Activated CD4-positive, alpha-beta T cell treated with anti-CD3 and anti-CD28 coated beads, Interleukin-2, amount 10 ng/mL, durations not matched to agents 7 days and 5 days (primary cell): ENCODE measurements at places on chromosomes 1 and 21. TPM values are rescaled to one million over a fixed set of nuclear protein-coding genes. Genes with fewer than 3 reads are reported as not detected.
A peak's percentile ranks its signal among the peaks of the same experiment; 100 is the strongest.

DNA sequence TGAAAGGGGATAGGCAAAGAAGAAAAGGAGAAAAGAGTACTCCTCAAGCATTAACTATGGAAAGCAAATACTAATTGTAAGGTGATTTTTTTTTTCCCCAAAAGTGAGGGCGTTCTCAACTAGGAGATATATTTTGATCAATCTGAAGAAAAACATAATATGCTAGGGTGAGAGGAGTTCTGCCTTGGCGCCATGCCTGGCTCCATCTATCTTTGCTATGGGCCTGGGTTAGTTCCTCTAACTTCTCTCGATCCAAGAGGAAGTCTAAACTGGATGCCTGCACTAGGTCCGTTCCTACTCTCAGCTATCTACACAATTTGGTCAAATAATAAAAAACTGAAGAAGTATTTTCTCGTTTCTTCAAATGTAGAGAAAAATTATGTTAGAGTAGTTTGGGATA, 20.5 kb downstream of the CNN3 start:
- H3K36me3 ChIP-seq, result no peaks in the 10 kb centered on the region
- DNase-seq, result no peak
- H3K27me3 ChIP-seq, result peaks cover 9% of the 10 kb centered on the region
- no peak overlapping the region for H3K27ac ChIP-seq
- no peak overlapping the region for H3K4me3 ChIP-seq

- DNase-seq, result no peak
- no peaks in the 10 kb centered on the region for H3K27me3 ChIP-seq
- peaks cover 3% of the 10 kb centered on the region for H3K36me3 ChIP-seq
- H3K27ac ChIP-seq, result no peak overlapping the region
- H3K4me1 ChIP-seq, result peaks cover 43% of the 10 kb centered on the region
Measured at GRCh38 chr1:234756857-234757256, 146.9 kb upstream of the IRF2BP2 start.

- no peak overlapping the region for H3K27ac ChIP-seq
- no peak for DNase-seq
- H3K4me3 ChIP-seq, result no peak overlapping the region
- no peaks in the 10 kb centered on the region for H3K36me3 ChIP-seq
- H3K27me3 ChIP-seq, result peaks cover 10% of the 10 kb centered on the region
Measured at GRCh38 chr1:55304229-55304740, 89.1 kb upstream of the USP24 start.

- no peak overlapping the region for H3K4me3 ChIP-seq
- DNase-seq, result no peak
Measured at GRCh38 chr1:225815526-225816178, 5.7 kb downstream of the EPHX1 start.

- H3K27ac ChIP-seq, result peak overlapping the region; percentile 92
- H3K27me3 ChIP-seq, result peaks cover 2% of the 10 kb centered on the region
- H3K4me3 ChIP-seq, result peak overlapping the region; percentile 79
- peak; percentile 33 for DNase-seq
- H3K36me3 ChIP-seq, result peaks cover 2% of the 10 kb centered on the region
Measured at GRCh38 chr1:50959303-50959912, 659 bp downstream of the FAF1 start.

GRCh38 chr1:85449356-85449755, 15.6 kb downstream of the DDAH1 start:
- DNase-seq, result no peak
- no peak overlapping the region for H3K27ac ChIP-seq
- no peaks in the 10 kb centered on the region for H3K36me3 ChIP-seq
- H3K4me3 ChIP-seq, result no peak overlapping the region

- peaks cover 18% of the 10 kb centered on the region for H3K36me3 ChIP-seq
- H3K4me1 ChIP-seq, result peaks cover 38% of the 10 kb centered on the region
- H3K4me3 ChIP-seq, result peak overlapping the region; percentile 96
- peak overlapping the region; percentile 95 for H3K27ac ChIP-seq
- H3K27me3 ChIP-seq, result no peaks in the 10 kb centered on the region
- no peak for DNase-seq
Measured at GRCh38 chr1:179083533-179083932, 1.7 kb downstream of the TOR3A start.

- peak; percentile 13 for DNase-seq
- H3K27ac ChIP-seq, result no peak overlapping the region
- peaks cover 47% of the 10 kb centered on the region for H3K4me1 ChIP-seq
- H3K36me3 ChIP-seq, result peaks cover 7% of the 10 kb centered on the region
- H3K4me3 ChIP-seq, result no peak overlapping the region
Measured at GRCh38 chr1:40183055-40183710, 22.0 kb downstream of the RLF start.

GRCh38 chr1:12402159-12402673, 172.4 kb downstream of the VPS13D start:
- peaks cover 48% of the 10 kb centered on the region for H3K36me3 ChIP-seq
- H3K4me3 ChIP-seq, result no peak overlapping the region
- no peak overlapping the region for H3K27ac ChIP-seq
- peaks cover 37% of the 10 kb centered on the region for H3K4me1 ChIP-seq

DNA sequence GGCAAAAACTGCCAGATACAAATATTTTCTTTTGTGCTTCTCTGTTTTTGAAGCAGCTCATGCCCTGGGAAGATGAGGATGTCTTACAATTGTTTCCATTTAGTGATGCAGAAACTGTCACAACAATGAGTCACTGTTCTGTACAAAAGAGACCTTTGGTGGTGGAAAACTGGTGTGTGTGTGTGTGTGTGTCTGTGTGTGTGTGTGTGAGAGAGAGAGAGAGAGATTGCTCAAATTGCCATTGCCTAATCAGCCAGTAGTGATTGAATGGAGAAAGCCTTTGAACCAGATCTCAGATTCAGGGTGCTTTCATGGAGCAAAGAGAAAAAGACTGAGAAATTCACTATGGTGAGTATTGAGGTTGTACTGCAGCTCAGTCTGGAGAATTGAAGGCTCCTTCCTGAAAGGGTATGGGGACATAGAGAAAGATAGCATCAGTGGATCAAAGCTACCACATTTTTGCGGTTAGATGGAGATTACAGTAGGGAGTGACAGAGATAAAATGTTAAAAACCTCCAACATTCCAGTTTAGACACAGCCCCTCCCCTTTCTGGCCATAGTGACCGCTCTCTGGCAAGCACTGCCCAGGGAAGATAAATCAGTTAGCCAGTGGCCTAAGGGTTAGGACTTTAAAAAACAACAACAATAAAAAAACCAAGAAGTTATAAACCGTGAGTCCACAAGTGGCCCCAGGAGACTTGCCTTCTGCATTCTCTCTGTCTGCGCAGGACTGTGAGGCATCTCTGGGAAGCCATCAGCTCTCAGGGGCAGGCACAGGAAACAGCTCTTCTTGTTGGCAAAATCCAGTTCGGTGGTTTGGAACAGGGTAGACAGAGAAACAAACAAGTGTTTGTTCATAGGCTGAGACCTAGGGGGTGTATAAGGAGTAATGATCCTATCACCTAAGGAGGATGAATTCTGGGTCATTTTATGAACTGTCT, 406.5 kb downstream of the DUSP10 start:
- H3K27ac ChIP-seq, result no peak overlapping the region
- H3K4me1 ChIP-seq, result peaks cover 5% of the 10 kb centered on the region
- DNase-seq, result no peak
- no peaks in the 10 kb centered on the region for H3K27me3 ChIP-seq
- no peak overlapping the region for H3K4me3 ChIP-seq

DNA sequence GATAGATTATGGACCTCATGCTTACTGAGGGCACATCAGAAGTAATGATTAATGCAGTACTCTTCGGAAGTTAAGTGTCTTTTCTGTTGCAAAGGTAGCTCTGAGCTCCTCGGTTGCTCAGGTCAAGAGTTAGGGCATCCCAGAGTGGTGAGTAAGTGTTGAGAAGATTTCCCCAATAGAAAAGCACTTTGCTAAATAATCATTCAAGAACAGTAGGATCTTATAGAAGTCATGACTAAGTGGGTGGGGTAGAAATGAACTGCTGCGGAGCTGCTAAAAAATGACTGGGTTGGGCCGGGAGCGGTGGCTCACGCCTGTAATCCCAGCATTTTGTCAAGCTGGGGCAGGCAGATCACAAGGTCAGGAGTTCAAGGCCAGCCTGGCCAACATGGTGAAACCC, 648.6 kb upstream of the CAMK1G start:
- no peak overlapping the region for H3K27ac ChIP-seq
- DNase-seq, result no peak
- H3K27me3 ChIP-seq, result peaks cover 7% of the 10 kb centered on the region
- no peaks in the 10 kb centered on the region for H3K36me3 ChIP-seq
- H3K4me1 ChIP-seq, result no peaks in the 10 kb centered on the region
- no peak overlapping the region for H3K4me3 ChIP-seq

GRCh38 chr21:37551331-37551992, 184.9 kb downstream of the DYRK1A start:
- no peaks in the 10 kb centered on the region for H3K36me3 ChIP-seq
- no peak overlapping the region for H3K4me3 ChIP-seq
- no peaks in the 10 kb centered on the region for H3K27me3 ChIP-seq
- H3K4me1 ChIP-seq, result peaks cover 6% of the 10 kb centered on the region
- DNase-seq, result no peak

GRCh38 chr1:160629286-160630210, 17.3 kb downstream of the SLAMF1 start:
- peak; percentile 90 for DNase-seq
- peak overlapping the region; percentile 94 for H3K27ac ChIP-seq
- H3K4me1 ChIP-seq, result peaks cover 97% of the 10 kb centered on the region
- peak overlapping the region; percentile 73 for H3K4me3 ChIP-seq
- H3K36me3 ChIP-seq, result peaks cover 91% of the 10 kb centered on the region

GRCh38 chr1:68506386-68506785, 9.5 kb upstream of the DEPDC1 start:
- peaks cover 1% of the 10 kb centered on the region for H3K4me1 ChIP-seq
- no peak for DNase-seq
- no peak overlapping the region for H3K27ac ChIP-seq
- H3K36me3 ChIP-seq, result no peaks in the 10 kb centered on the region
- no peak overlapping the region for H3K4me3 ChIP-seq

DNA sequence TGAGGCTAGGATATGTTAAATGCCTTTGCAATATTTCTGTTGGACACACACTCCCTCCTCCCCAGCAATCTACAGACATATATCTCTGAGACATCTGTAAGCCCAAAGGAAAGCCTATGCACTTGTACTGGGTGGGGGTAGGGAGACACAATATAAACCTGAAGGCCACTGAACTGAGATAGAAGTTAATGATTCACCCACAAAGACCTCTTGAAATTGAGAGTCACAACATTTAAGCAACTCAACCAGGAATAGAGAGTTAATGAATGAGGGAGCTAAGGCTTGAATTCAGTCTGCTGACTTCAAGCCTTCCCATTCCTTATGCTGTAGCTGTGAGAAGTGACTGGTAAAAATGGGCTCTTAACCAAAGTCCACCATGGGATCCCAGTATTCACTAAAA, 5.0 kb downstream of the OR10J1 start:
- H3K4me3 ChIP-seq, result no peak overlapping the region
- H3K27ac ChIP-seq, result no peak overlapping the region
- H3K4me1 ChIP-seq, result no peaks in the 10 kb centered on the region
- no peaks in the 10 kb centered on the region for H3K27me3 ChIP-seq

GRCh38 chr21:42568376-42568775, 54.7 kb downstream of the SLC37A1 start:
- peaks cover 10% of the 10 kb centered on the region for H3K36me3 ChIP-seq
- H3K4me3 ChIP-seq, result no peak overlapping the region
- H3K27me3 ChIP-seq, result no peaks in the 10 kb centered on the region
- H3K4me1 ChIP-seq, result peaks cover 2% of the 10 kb centered on the region

DNA sequence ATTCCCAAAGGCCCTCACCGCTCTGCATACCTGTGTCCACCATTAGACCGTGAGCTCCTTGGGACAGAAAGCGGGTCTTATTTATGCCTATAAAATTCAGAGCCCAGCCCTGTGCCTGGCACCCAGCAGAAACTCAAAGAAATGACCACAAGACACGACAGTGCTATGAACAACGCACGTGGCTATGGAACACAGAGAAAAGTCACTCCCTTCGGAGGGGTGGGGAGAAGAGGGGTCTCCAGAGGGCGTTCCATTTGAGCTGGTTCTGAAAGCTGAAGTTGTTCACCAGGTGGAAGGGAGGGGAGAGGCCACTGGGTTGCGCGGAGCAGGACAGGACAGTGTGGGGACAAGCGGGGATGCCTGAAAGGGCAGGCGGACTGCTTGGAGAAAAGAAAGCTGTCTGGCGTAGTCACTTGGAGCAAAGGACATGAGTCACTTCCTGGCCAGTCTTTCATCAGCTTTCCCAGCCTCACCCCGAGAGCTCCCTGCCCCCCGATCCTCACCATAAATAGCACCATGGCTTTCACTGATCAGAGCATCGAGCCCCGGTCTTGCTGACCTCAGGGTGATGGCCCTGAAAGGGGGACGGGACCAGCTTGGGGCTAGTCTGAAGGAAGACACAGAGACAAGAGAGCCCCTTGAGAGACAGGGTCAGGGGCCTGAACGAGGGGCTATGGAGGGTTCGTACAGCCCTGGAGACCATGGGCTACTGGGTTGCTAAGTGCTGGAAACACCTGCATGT, 28.5 kb downstream of the ECE1 start:
- no peaks in the 10 kb centered on the region for H3K27me3 ChIP-seq
- H3K4me1 ChIP-seq, result peaks cover 55% of the 10 kb centered on the region
- peak overlapping the region; percentile 54 for H3K27ac ChIP-seq
- no peak for DNase-seq
- no peak overlapping the region for H3K4me3 ChIP-seq

DNA sequence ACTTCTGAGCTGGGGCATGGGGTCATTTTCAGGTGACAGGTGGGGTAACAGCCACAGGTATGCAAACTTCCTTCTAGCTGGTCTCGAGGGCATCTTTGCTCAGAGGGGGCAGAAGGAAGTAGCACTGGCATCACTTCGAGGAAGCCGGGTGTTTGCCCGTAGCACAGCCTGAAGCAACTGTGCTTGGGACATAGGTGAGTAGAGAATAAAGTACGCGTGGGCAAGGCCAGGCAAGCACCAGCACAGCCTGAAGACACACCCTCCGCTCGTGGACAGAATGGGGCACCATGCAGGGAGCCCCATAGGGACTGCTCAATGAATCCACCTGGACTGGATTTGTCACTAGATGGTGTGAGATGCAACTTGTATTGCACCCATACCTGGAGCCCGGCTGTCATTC, 167.1 kb downstream of the KCNJ6 start:
- no peaks in the 10 kb centered on the region for H3K4me1 ChIP-seq
- DNase-seq, result no peak
- no peaks in the 10 kb centered on the region for H3K27me3 ChIP-seq

GRCh38 chr21:36927719-36928117, 38.8 kb downstream of the HLCS start:
- no peak overlapping the region for H3K4me3 ChIP-seq
- peaks cover 3% of the 10 kb centered on the region for H3K4me1 ChIP-seq
- DNase-seq, result peak; percentile 74
- peaks cover 9% of the 10 kb centered on the region for H3K36me3 ChIP-seq
- H3K27me3 ChIP-seq, result no peaks in the 10 kb centered on the region
- no peak overlapping the region for H3K27ac ChIP-seq

DNA sequence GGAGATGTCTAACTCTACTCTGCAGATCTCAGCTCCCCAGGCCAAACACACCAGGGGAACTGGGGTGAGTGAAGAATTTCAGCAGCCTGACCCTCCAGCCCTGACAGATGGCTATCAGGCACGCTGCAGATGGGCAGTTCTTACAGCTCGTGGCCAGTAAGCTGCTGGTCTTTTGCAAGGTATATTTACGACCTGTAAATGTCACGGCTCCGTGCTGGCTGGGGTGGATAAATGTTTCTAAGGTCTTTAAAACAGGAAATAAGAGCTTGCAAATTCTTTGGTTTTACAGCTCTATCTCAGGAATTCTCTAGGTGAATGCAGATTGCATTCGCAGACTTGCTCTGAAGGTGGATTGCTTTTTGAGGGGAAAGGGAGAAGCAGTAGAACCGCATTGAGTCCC, 10.1 kb downstream of the DOP1B start:
- H3K27me3 ChIP-seq, result no peaks in the 10 kb centered on the region
- H3K4me3 ChIP-seq, result no peak overlapping the region
- peaks cover 43% of the 10 kb centered on the region for H3K36me3 ChIP-seq
- no peak for DNase-seq

EXTL1 gene
- not detected for total RNA-seq

KIF17 gene
- not detected for total RNA-seq

LCE2A gene
- not detected for total RNA-seq
